GM23338 (cell line): ENCODE measurements at places on chromosomes 3 and 15. TPM values are rescaled to one million over a fixed set of nuclear protein-coding genes. Genes with fewer than 3 reads are reported as not detected.

CLRN1 gene
- total RNA-seq = 0.69 and 0.93 TPM in 2 replicates

ECE2 gene
- total RNA-seq = 0.24 TPM in 1 of 2 replicates, not detected in the other

GRCh38 chr15:62940093-62940754 lies 102.3 kb upstream of the TPM1 start:
- H3K27me3 ChIP-seq = no peaks in the 10 kb centered on the region
- H3K36me3 ChIP-seq = no peaks in the 10 kb centered on the region
- no peak for DNase-seq
- no peaks in the 10 kb centered on the region for H3K4me1 ChIP-seq
- no peak overlapping the region for H3K4me3 ChIP-seq
- no peak overlapping the region for H3K27ac ChIP-seq

DNA sequence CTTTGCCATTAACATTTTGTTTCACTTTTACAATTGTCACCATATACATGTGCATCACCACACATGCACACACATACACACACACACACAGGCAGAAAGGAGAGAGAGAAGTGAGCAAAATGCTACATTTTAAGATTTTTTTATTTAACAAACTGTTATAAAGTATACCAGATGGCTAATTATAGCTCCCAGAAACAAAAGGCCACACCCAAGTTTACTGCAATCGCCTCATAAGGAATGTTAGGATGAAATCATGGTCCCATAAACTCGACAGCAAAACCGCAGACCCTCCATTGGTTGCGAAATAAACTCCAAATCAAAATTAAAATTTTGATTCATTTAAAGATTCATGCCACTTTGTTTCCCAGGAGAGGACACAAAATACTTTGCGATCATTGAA lies 16.1 kb upstream of the C15orf61 start:
- no peaks in the 10 kb centered on the region for H3K27me3 ChIP-seq
- no peaks in the 10 kb centered on the region for H3K36me3 ChIP-seq
- H3K27ac ChIP-seq = no peak overlapping the region

- H3K4me3 ChIP-seq = no peak overlapping the region
- no peaks in the 10 kb centered on the region; the same call in 1 of the 2 replicates for H3K36me3 ChIP-seq
- no peak overlapping the region for H3K27ac ChIP-seq
- no peaks in the 10 kb centered on the region for H3K27me3 ChIP-seq
- peaks cover 4% of the 10 kb centered on the region; the same call in 1 of the 2 replicates for H3K4me1 ChIP-seq
These were observed 85.5 kb upstream of the CDV3 start for GRCh38 chr3:133487920-133488540.

ANKRD63 gene
- 0.59 and 0.74 TPM in 2 replicates for total RNA-seq
